Hematopoietic multipotent progenitor cell (in vitro differentiated cells): ENCODE measurements at places on chromosomes 1 and 21. TPM values are rescaled to one million over a fixed set of nuclear protein-coding genes. Genes with fewer than 3 reads are reported as not detected.

MSH4 gene
- total RNA-seq, result 0.27 TPM

PROX1 gene
- total RNA-seq, result under 0.01 TPM

DNA sequence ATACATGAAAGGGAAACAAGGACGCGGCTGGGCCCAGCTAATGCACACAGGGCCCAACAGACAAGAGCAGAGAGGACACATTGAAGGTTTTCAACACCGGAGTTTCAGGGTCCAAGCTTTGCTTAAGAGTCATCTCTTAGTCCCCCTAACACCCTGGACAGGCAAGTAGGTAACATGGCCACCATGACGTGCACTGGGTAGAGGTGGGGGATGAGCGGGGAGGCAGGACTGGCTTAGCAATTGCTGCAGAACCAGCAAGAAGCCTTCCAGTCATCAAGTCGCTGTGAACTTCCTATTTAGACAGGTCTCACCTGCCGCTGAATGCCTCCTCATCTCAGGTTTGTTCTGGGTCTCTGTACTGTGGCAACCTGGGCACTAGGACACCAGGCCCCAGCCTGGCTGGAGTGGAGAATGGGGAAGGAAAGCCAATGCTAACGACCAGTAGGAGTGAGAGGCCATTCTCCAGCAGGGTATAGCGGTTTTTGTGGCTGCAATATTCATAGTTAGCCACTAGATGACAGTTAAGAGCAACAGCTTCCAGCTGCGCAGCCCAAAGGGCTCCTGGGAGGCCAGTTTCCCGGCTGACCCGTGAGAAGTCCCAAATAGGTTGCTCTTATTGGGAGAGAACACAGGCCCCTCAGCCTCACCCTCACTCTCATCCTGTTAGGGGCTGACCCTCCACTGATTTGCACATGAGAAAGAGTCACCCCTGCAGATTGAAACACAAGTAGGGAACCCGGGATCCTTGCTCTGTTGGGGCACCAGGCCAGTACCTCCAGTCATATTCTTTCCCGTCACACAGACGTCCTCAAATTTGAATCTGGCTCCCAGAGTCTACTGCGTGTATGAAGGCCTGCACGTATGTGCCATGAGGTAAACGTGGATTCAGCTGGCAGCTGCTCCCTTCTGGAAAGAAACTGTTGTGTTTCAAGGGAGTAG lies 6.0 kb upstream of the PIGC start:
- DNase-seq, result peak; percentile 46

- no peak for DNase-seq
Measured at GRCh38 chr1:151277249-151277648, 4.8 kb upstream of the ZNF687 start.

DNA sequence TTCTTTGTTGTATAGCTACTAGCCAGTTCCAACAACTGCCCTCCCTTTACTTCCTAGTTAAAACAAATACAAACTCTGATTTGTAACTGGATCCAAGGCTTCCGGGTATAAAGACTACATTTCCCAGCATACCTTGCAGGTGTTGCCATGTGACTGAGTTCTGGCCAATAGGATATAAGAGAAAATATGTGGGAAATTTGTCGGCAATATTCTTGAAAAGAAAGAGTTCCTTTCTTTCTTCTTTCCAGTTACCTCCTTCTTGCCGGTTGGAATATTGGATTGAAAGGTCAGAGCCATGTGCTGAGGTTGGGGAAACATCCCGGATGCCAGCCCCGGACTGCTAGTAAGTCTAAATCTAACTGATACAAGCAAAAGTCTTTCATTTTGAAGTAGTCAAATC lies 23.0 kb upstream of the ZBTB40 start:
- DNase-seq, result no peak

GCSAML gene
- total RNA-seq, result 16.4 TPM

GRCh38 chr1:88800382-88801051 lies 90.8 kb downstream of the GTF2B start:
- DNase-seq, result peak; percentile 10

- no peak for DNase-seq
Measured at GRCh38 chr1:156406251-156406650, 37.2 kb downstream of the RHBG start.

GRCh38 chr1:151713044-151713443 lies 3.6 kb downstream of the CELF3 start:
- DNase-seq, result no peak

TLR5 gene
- total RNA-seq, result under 0.01 TPM

DNA sequence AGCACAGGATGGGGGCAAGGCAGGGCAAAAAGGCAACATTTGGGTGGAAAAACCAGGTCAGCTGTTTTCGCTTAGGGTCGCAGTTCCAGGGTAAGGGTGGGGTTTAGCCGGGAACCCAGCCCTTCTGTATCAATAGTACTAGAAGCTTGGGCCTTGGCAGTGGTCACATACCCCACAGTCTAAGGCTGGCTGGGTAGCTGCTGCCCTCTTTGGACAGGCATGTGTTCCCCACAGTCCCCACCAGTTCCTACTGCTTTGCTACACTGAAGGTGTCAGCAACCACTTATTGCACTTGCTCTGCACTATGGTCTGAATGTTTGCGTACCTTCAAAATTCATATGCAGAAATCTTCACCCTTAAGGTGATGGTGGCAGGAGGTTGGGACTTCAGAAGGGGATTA lies 349.8 kb downstream of the LTN1 start:
- no peak for DNase-seq

- DNase-seq, result no peak
Measured at GRCh38 chr1:153292740-153293479, 19.8 kb downstream of the PGLYRP3 start.

CHIA gene
- total RNA-seq, result not detected

- DNase-seq, result no peak
Measured at GRCh38 chr1:20237646-20238045, 51.3 kb upstream of the PLA2G2C start.

DNA sequence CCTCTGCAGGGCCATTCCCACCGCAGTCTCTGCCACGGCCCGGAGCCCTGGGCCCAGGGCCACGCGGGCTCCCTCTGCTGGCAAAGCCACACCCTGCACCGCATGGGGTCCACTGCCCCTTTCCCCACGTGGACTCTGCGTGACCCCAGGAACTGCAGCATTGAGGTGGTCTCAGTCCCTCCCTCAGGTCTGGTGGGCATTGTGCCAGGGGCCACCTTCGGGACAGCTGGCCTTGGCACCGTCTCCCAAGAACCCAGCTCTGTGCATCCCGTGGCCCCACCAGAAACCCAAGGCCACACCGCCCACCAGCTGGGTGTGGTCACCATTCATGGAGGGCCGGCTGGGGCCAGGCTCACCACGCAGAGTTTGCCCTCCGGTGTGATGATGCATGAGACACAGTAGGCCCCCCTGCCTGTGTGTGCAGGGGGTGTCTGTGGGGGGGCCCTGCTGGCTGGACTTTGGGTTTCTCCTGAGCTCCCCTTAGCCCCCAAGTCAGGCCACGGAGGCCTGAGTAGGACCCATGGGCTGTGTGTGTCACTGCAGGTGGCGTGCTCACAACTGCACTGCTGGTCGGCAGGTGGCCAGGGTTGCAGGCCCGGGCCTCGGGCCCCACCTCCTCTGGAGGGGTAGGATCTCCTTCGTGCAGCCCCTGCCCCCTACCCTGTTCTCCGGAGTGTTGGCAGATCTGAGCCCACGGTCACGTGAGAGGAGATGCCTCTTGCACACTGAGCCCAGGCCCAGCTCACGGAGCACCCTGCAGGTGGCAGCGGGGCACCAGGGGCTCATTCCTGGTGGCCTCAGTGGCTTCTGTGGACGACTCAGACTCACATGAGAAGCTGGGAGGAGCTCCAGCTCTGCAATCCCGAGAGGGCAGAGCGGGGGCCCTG lies 5.8 kb downstream of the VWA1 start:
- DNase-seq, result peak; percentile 65

DNA sequence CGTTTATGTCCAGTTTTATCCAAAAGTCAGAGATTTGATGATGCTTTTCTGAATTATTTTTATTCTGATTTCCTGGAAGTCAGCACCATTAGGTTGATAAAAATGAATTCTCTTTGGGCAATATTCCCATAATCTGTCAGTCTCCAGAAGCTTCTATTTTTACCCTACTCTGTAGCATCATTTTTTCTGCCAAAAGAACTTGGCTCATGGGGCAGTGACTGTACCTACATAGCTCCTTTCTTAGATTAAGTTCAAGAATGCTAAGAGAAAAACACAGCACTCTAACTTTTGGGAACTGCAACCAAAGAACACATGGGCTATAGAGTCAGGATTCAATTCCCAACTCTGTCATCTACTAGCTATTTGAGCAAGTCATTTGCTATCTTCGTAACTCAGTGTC lies 152.9 kb downstream of the BARHL2 start:
- DNase-seq, result no peak

GRCh38 chr1:17672226-17672625 lies 82.9 kb upstream of the ACTL8 start:
- DNase-seq, result no peak

DNA sequence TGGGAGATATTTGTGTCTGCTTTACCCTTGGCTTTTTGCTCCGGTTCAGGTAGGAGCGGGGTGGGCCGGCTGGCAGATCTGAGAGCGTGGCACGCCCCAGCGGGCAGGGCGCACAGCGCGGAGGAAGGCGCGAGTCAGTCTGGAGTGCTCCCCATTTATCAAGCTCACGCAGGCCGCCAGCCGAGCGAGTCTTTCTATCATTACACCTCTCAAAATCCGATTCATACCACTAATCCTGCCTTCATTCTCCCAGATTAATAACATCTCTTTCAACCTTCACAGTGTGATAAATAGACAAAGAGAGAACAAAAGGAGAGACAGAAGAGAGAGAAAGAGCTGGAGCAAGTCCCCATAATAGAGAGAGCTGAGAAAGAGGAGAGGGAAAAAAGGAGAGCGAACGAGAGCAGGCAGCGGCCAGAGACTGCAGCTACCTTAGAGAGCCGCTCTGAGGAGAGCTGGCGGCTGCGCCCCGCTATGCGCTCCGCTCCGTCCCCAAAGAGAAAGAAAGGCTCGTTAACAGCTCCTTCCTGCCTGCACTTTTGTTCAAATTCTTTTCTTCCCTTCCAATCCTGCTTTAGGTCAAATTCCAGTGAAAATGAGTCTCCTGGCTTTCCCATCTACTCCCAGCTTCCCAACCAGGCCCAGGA lies 48.0 kb downstream of the DMAP1 start:
- DNase-seq, result no peak

LCE1D gene
- total RNA-seq, result not detected

GRCh38 chr1:37281354-37281753 lies 193.0 kb upstream of the ZC3H12A start:
- no peak for DNase-seq

DNA sequence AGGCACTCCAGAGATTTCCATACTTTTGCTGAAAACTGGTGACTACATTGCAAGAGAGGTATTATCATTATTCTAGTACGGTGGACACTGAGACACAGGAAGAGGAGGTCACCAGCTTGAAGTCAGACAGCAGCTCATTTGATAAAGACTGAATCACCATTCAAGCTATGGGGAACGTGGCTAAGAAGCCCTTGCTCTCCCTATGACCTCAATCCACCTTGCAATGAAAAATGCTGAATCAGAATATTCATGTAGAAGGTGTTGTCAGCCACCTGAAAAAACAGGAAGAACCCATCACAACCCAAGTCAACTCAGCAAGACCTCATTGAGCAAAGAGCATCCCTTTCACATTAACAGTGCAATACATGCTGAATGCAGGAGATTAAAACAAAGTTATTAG lies 59.0 kb upstream of the FGGY start:
- DNase-seq, result no peak

DNA sequence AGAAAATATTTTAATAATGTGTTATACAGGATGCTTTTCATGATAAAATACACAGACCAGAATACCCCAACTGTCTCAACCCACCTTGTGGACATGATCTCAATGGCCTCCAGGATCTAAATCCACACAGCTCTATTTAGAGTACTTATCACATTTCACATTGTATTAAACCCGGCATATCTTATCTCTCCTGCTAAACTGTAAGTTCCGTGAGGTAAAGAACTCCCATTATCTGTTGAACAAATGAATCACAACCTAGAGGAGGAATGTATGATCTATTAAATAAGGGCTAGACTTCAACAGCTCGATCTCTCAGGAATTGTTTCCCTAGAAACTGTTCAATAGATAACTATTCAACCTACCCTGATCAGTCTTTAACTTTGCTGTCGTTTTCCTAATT lies 6.9 kb downstream of the ETV3 start:
- DNase-seq, result no peak

GRCh38 chr1:221862971-221863370 lies 121.1 kb upstream of the DUSP10 start:
- no peak for DNase-seq
